ENCODE measurements at places on chromosomes 3 and 15. TPM values are rescaled to one million over a fixed set of nuclear protein-coding genes. Genes with fewer than 3 reads are reported as not detected.

The VWA5B2 gene
- not detected for total RNA-seq

The HCLS1 gene
- 2.9 TPM for total RNA-seq

The PPP1R2 gene
- 89.3 TPM for total RNA-seq

The RLBP1 gene
- total RNA-seq = under 0.01 TPM

The BLM gene
- 1.4 TPM for total RNA-seq

The CP gene
- total RNA-seq = 0.88 TPM

- H3K36me3 ChIP-seq = no peaks in the 10 kb centered on the region
- H3K27ac ChIP-seq = no peak overlapping the region
- H3K4me1 ChIP-seq = no peaks in the 10 kb centered on the region
- H3K27me3 ChIP-seq = peaks cover 78% of the 10 kb centered on the region
- H3K4me3 ChIP-seq = no peak overlapping the region
These were observed 1.2 kb downstream of the CRABP1 start for GRCh38 chr15:78341057-78341987.

DNA sequence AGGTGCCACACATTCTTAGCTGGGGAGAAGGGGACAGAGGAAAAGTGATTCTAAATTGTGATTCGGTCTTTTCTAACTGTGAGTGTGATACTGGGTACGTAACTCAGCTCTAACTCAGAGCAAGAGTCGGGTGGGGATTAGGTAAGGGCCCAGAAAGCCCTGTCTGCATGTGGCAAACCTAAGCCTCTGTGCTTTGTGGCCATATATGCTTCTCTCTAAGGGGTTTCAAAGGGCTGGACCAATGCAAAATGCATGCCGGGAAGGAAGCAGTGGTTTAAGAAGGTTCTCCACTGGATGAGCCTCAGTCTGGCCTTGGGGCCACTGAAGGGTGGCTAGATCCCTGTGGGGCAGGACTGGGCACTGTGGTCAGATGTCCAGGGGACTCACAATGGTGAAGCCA lies 275.8 kb downstream of the PLCL2 start:
- no peak overlapping the region for H3K4me3 ChIP-seq
- peak; percentile 53 for DNase-seq
- peaks cover 11% of the 10 kb centered on the region for H3K36me3 ChIP-seq
- H3K4me1 ChIP-seq = peaks cover 13% of the 10 kb centered on the region
- H3K27ac ChIP-seq = no peak overlapping the region
- no peaks in the 10 kb centered on the region for H3K27me3 ChIP-seq

DNA sequence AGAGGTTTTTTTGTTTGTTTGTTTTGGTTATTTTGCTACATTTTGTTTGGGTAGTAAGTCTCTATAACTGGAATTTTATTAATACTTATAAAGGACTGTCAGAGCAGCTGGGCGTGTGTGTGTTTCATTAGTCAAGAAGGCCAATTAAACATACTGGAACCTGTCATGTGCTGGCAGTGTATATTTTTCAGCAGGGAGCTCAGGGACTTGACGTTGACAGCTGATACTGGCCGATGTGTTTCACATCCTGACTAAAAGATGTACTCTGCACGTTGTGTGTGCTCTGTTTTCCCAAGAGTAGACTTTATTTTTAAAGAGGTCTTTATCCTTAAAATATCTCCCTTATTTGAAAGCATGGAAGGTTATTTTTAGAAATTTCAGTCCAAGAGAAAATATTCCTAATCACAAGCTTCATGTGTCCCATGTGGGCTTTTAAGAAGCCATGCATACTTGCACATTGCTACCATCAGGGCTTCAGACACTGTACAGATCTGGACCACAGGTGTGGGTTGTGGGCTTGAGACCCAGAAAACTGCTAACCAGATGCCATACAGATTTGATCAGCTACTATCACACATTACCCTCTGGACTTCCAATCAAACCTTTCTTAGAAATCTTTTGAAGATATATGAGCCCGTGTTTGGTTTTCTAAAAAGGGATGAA lies 135.9 kb downstream of the FEZF2 start:
- DNase-seq = no peak
- H3K27me3 ChIP-seq = no peaks in the 10 kb centered on the region
- H3K27ac ChIP-seq = no peak overlapping the region
- no peak overlapping the region for H3K4me3 ChIP-seq

GRCh38 chr3:100893108-100893507 lies 100.1 kb downstream of the ABI3BP start:
- DNase-seq = no peak
- H3K4me1 ChIP-seq = peaks cover 22% of the 10 kb centered on the region
- peak overlapping the region; percentile 43 for H3K27ac ChIP-seq
- H3K27me3 ChIP-seq = no peaks in the 10 kb centered on the region
- peaks cover 14% of the 10 kb centered on the region for H3K36me3 ChIP-seq

DNA sequence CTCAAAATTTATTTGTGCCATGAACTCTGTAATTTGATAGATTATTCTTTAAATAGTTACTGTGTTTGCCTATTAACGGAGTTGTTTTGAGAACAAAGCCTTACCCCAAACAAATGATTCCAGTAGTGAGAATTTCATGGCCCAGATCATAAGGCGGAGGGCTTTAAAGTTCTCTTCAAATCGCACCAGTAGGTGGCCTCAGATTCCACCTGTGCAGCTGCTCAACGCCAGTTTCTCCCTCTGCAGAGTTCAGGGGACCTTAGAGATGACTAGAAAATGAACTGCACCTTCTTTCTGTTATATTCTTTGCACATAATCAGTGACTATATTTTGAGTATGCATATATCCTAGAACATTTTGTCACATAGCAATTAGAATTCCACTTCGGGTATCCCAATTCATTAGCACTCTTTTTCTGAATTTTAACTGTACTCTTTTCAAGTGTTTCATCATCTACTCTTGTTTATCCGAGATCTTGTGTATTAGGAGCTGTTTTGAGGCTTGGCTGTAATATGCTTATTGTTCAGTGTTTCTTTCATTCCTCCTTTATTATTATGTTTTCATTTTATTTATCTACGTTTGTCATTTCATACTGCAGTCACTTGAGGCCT lies 232.6 kb upstream of the CHRM5 start:
- H3K4me1 ChIP-seq = no peaks in the 10 kb centered on the region
- no peak overlapping the region for H3K27ac ChIP-seq
- no peak overlapping the region for H3K4me3 ChIP-seq
- DNase-seq = no peak
- peaks cover 10% of the 10 kb centered on the region for H3K27me3 ChIP-seq

GRCh38 chr15:83015361-83015760 lies 3.9 kb upstream of the C15orf40 start:
- H3K4me1 ChIP-seq = peaks cover 16% of the 10 kb centered on the region
- no peak overlapping the region for H3K4me3 ChIP-seq
- DNase-seq = no peak
- no peaks in the 10 kb centered on the region for H3K27me3 ChIP-seq

DNA sequence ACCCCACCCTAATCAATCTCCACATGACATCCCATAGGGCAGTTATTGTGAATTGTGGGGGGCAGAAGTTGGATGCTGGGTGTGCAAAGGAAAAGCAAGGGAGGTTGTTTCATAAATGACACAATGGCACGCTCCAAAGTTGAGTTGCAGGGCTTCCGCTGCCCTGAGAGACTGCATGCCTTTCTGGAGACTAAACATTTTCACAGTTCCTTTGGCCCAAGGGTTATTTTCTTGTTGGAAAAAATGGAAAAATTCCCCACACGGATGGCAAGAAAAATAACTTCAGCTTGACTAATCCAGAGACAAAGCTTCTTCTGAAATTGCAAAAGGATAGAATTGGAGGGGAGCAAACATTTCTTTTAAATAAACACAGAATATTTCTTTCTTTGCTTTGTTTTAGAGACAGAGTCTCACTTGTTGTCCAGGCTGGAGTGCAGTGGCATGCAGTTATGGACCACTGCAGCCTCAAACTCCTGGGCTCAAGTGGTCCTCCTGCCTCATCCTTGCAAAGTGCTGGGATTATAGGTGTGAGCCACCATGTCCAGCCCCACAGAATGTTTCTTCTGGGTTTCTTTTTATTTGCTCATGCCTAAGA lies 19.1 kb upstream of the TPM1 start:
- H3K4me1 ChIP-seq = peaks cover 54% of the 10 kb centered on the region
- H3K36me3 ChIP-seq = no peaks in the 10 kb centered on the region
- H3K27me3 ChIP-seq = no peaks in the 10 kb centered on the region
- H3K4me3 ChIP-seq = no peak overlapping the region
- H3K27ac ChIP-seq = peak overlapping the region; percentile 94
- no peak for DNase-seq

Data from osteoblast (primary cell).